ENCODE measurements at places on chromosomes 3 and 15.

GRCh38 chr15:72033711-72034110, 84.2 kb downstream of the MYO9A start:
- no peaks in the 10 kb centered on the region for H3K4me1 ChIP-seq
- H3K27ac ChIP-seq: no peak overlapping the region
- no peaks in the 10 kb centered on the region for H3K36me3 ChIP-seq
- H3K27me3 ChIP-seq: no peaks in the 10 kb centered on the region
- DNase-seq: no peak
- H3K4me3 ChIP-seq: no peak overlapping the region

- H3K4me3 ChIP-seq: peak overlapping the region; percentile 52
- H3K36me3 ChIP-seq: no peaks in the 10 kb centered on the region
- peak overlapping the region; percentile 88 for H3K27ac ChIP-seq
- H3K4me1 ChIP-seq: peaks cover 53% of the 10 kb centered on the region
These were observed 10.0 kb downstream of the GNAI2 start for GRCh38 chr3:50245831-50246516.

GRCh38 chr15:82393671-82394070, 35.9 kb upstream of the GOLGA6L9 start:
- no peaks in the 10 kb centered on the region for H3K36me3 ChIP-seq
- H3K27me3 ChIP-seq: no peaks in the 10 kb centered on the region
- H3K27ac ChIP-seq: no peak overlapping the region
- no peak for DNase-seq
- no peaks in the 10 kb centered on the region for H3K4me1 ChIP-seq

GRCh38 chr3:57680046-57680445, 12.8 kb downstream of the DENND6A start:
- no peak for DNase-seq
- no peaks in the 10 kb centered on the region for H3K27me3 ChIP-seq
- H3K4me3 ChIP-seq: no peak overlapping the region
- no peaks in the 10 kb centered on the region for H3K4me1 ChIP-seq

GRCh38 chr3:140724856-140725812, 47.3 kb downstream of the TRIM42 start:
- H3K27me3 ChIP-seq: peaks cover 2% of the 10 kb centered on the region
- H3K36me3 ChIP-seq: no peaks in the 10 kb centered on the region
- DNase-seq: no peak
- H3K4me3 ChIP-seq: no peak overlapping the region
- H3K27ac ChIP-seq: no peak overlapping the region

GRCh38 chr3:12629560-12629959, 34.4 kb downstream of the RAF1 start:
- H3K27me3 ChIP-seq: no peaks in the 10 kb centered on the region
- no peaks in the 10 kb centered on the region for H3K36me3 ChIP-seq
- peaks cover 19% of the 10 kb centered on the region for H3K4me1 ChIP-seq
- no peak overlapping the region for H3K4me3 ChIP-seq
- DNase-seq: no peak
- H3K27ac ChIP-seq: no peak overlapping the region

DNA sequence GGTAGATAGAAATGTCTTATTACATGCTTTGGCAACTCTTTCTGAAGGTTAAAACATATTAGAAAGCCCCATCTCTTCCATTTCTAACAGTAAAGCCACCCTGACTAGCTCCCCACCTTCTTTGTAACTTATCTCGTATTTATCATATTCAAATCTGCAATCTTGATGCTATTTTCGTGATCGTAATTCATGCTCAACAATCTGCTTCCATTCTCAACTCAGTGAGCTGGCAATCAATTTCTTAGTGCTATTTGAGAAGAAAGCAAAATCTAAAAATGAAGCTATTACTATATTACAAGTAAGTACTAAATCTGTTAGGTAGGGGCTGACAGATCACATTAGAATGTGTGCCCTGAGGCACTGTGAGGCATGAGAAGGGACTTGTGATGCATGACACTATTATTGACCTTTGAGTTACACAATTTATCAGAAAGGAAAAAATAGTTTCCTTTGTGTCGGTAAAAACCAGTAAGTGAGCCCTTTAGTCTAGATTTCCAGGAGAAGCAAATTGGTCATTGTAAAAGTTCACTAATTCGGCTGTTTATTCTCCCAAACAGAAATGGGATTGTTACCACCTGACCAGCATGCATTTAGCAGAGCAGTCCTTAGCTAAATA, 379.7 kb upstream of the CNTN6 start:
- no peak overlapping the region for H3K27ac ChIP-seq
- DNase-seq: no peak
- H3K27me3 ChIP-seq: no peaks in the 10 kb centered on the region
- no peak overlapping the region for H3K4me3 ChIP-seq
- H3K4me1 ChIP-seq: no peaks in the 10 kb centered on the region

- H3K36me3 ChIP-seq: peaks cover 30% of the 10 kb centered on the region
- H3K4me1 ChIP-seq: peaks cover 30% of the 10 kb centered on the region
- no peak overlapping the region for H3K4me3 ChIP-seq
- H3K27me3 ChIP-seq: no peaks in the 10 kb centered on the region
- no peak overlapping the region for H3K27ac ChIP-seq
These were observed 4.5 kb downstream of the B2M start for GRCh38 chr15:44715797-44716334.

- no peak for DNase-seq
- H3K27ac ChIP-seq: peak overlapping the region; percentile 82
- H3K4me3 ChIP-seq: no peak overlapping the region
- H3K27me3 ChIP-seq: no peaks in the 10 kb centered on the region
- H3K36me3 ChIP-seq: no peaks in the 10 kb centered on the region
These were observed 229.0 kb downstream of the ITPR1 start for GRCh38 chr3:4722103-4722502.

DNA sequence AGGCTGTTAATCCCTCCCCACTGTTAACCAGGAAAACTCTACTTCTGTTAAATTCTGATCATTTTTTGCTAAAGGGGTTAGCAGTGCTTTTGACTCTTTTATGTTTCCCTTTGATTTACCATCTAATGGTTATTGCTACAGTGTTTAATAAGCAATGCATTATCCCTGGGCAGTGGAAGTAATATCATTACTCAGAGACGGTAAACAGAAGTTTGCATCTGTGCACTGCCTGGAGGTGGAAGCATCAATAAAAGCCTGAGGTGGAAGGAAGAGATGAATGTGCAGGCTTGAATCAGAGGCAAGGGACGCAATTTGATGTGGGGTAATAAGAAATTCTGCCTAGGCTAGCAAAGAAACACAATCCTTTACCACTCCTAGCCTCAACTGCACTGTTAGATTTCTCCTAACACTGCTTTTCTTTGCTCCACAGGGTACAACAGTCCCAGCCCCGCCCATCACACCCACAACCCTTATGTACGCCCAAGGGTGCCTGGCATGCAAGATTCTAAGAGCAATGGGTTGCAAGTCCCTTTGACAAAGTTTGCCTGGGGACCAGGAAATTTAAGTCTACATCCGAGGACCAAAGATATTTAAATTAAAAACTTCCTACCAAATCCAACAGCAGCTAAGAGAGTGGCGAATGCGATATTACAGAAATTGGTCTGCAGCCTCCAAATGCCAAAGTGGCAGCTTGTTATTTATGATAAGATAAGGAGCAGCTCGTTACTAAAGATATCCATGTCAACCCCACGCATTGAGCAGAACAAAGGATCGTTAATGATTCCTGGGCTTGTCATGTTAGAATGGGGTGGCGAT, 261.4 kb downstream of the FHIT start:
- H3K27me3 ChIP-seq: no peaks in the 10 kb centered on the region
- no peak for DNase-seq
- no peaks in the 10 kb centered on the region for H3K4me1 ChIP-seq
- no peak overlapping the region for H3K4me3 ChIP-seq
- H3K27ac ChIP-seq: no peak overlapping the region

DNA sequence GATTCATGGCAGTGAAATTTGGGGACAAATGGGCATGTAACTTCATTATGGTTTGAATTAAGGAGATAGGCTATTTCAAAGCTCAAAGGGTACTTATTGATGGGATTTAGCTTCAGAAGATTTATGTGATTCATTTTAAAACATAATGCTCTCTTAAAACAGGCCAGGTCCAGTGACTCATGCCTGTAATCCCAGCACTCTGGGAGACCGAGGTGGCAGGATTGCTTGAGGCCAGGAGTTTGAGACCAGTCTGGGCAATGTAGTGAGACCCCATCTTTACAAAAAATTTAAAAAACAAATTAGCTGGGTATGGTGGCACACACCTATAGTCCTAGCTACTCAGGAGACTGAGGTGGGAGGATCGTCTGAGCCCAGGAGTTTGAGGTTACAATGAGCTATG, 11.5 kb downstream of the THAP10 start:
- H3K4me1 ChIP-seq: peaks cover 5% of the 10 kb centered on the region
- no peaks in the 10 kb centered on the region for H3K36me3 ChIP-seq
- H3K27me3 ChIP-seq: no peaks in the 10 kb centered on the region

DNA sequence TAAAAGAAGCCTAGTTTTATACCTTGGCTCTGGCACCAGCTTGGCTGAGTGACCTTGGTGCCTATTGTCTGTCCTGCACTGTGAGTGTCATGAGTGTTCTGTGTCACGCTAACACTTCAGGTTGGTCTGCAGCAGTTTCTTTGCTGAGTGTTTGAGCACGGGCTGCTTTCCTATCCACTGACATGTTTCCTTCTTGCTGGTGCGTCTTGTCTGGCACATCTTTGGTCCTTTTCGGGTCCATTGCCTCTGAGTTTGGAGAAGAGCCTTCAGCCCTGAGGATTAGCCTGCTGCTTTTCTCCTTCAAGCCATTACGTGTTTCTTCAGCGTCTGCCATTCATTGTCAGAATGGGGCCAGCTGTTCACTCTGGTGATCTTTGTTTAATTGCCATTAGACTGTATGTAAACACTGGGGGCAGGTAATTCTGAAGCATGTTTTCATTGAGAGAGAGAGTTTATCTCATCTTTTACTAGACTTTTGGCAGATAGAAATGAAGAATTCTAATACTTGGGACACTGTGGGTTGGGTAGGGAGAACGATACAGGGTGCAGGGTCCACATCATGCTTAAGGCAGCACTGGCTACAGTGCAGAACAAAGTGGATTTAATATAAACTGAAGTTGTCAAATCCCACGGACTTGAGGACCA, 55.5 kb downstream of the LRRC28 start:
- no peak overlapping the region for H3K4me3 ChIP-seq
- DNase-seq: no peak
- H3K4me1 ChIP-seq: no peaks in the 10 kb centered on the region
- no peaks in the 10 kb centered on the region for H3K27me3 ChIP-seq
- H3K27ac ChIP-seq: no peak overlapping the region

GRCh38 chr3:100761951-100762350, 52.7 kb downstream of the TFG start:
- H3K4me3 ChIP-seq: no peak overlapping the region
- H3K4me1 ChIP-seq: no peaks in the 10 kb centered on the region
- H3K27ac ChIP-seq: no peak overlapping the region
- no peaks in the 10 kb centered on the region for H3K36me3 ChIP-seq

- no peak overlapping the region for H3K27ac ChIP-seq
- DNase-seq: no peak
- no peak overlapping the region for H3K4me3 ChIP-seq
- H3K4me1 ChIP-seq: no peaks in the 10 kb centered on the region
- 0 out of 2 replicates have a peak, but pooled peaks cover 2% of the 10 kb centered on the region for H3K27me3 ChIP-seq
These were observed 277.8 kb downstream of the CD47 start for GRCh38 chr3:107813026-107813425.

- no peak overlapping the region for H3K27ac ChIP-seq
- H3K36me3 ChIP-seq: no peaks in the 10 kb centered on the region
- H3K4me1 ChIP-seq: peaks cover 4% of the 10 kb centered on the region
- no peak for DNase-seq
- H3K27me3 ChIP-seq: no peaks in the 10 kb centered on the region
These were observed 24.0 kb downstream of the ZNF148 start for GRCh38 chr3:125351152-125351551.

DNA sequence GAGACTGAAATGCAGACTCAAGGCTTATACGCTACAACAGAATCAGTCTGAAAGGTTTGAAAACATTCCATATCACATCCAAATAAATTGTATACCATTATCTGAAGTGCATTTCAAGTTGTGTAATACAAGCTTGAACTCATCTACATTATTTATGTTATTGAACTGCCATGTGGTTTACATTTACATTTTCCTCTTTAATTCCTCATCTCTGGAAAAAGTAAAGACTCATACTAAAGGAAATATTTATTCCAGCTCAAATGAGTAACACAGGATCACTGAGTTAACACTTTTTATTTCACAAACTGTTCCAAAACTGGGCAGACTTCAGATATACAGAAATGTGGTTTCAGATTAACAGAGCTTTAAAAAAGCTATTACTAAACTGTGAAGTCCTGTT, 282.5 kb downstream of the ULK4 start:
- no peaks in the 10 kb centered on the region for H3K27me3 ChIP-seq
- no peaks in the 10 kb centered on the region for H3K4me1 ChIP-seq
- H3K27ac ChIP-seq: no peak overlapping the region
- H3K4me3 ChIP-seq: no peak overlapping the region
- no peaks in the 10 kb centered on the region for H3K36me3 ChIP-seq

DNA sequence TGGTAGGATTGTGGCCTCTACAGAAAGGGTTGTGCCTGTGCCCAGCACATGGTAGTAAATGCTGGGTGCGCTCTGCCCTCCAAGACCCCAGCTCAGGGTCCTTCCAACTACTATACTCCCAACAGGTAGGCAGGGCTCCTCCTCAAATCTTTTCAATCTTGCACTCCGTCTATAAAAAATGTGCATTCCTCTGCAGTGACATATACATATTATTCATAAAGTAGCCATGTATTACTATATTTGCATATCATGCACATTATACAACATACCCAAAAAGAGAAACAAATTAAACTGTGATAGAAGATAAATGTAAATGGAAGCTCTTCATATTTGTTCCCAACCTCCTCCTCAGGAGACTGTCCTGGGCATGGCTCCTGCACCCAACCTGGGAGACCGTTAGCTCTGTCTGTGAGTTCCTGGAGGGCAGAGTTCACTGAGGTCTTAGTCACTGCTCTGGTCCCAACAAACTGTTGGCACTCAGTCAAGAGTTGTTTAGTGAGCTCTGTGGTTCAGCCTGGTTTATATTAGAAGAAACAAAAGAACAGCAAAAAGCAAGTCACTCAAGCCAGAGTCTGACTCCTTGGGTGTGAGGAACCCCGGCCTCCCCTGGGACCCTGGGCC, 47.7 kb upstream of the GRIP2 start:
- no peaks in the 10 kb centered on the region for H3K27me3 ChIP-seq
- H3K4me1 ChIP-seq: peaks cover 63% of the 10 kb centered on the region
- H3K36me3 ChIP-seq: no peaks in the 10 kb centered on the region
- H3K27ac ChIP-seq: peak overlapping the region; percentile 82
- peak; percentile 62 for DNase-seq

GRCh38 chr3:116716490-116716889, 6.9 kb downstream of the TUSC7 start:
- H3K4me3 ChIP-seq: no peak overlapping the region
- no peaks in the 10 kb centered on the region for H3K36me3 ChIP-seq
- no peak for DNase-seq
- H3K4me1 ChIP-seq: no peaks in the 10 kb centered on the region

- peaks cover 5% of the 10 kb centered on the region for H3K4me1 ChIP-seq
- H3K27ac ChIP-seq: no peak overlapping the region
- H3K36me3 ChIP-seq: no peaks in the 10 kb centered on the region
- peak; percentile 30 for DNase-seq
These were observed 216.4 kb downstream of the MEIS2 start for GRCh38 chr15:36883713-36884517.
